Adipocyte (in vitro differentiated cells): ENCODE measurements at places on chromosomes 3 and 15.

DNA sequence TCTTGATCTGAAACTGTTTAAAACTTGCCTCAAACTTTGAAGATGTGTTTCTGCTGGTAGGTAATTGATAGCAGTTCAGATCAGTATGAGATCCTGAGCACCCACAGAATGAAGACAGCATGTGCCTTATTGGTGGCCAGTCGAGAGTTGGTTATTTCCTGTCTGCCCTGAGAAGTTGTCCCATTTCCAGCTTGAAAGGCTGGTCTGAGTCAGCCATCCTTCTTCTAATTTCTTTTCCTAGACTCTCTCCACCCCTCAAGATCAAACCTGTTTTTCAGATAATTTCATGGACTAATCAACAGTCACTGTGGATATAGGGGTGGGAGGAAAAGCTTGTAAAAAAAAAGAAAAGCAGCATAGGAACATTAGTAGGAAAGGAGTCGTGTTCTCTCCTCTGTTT lies 464.4 kb downstream of the FOXP1 start:
- peak; percentile 27 for DNase-seq

- no peak for DNase-seq
Observed at GRCh38 chr3:150303768-150304167, 104.3 kb upstream of the TSC22D2 start.

DNA sequence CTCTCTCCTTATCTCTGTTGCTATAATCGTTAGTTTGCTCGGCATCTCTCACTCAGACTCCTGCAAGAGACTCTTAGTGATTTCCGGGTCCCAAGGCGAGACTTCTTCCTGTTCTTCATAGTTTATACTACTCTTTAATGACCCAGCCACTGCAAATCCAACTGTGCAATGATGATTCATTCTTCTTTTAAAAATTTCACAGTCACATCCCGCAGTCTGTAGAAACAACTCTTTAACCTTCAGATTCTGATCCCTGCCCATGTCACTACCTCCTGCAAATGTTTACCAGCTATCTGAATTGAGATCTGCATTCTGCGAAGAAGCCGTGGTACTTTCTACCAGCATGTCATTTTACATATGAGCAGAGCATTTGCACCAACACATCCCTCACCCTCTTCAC lies 2.8 kb upstream of the VGLL3 start:
- peak; percentile 47 for DNase-seq

- no peak for DNase-seq
Observed at GRCh38 chr3:172716476-172716875, 5.6 kb upstream of the NCEH1 start.

DNA sequence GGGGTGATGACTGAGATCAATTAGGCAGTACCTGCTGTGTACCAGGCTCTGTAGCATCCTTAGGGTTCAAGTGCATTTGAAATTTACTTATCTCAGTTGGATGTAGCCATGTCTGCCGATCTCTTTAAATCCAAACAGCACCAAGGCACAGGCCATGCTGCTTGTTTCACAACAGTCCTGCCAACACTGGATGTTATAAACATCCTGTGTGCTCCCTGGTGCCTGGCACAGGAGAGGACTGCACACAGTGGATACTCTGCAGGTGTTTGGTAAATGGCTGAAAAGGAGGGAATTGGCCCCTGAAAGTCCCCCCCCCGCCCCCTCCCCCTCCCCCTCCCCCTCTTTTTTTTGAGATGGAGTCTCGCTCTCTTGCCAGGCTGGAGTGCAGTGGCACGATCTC lies 27.0 kb downstream of the CTSH start:
- DNase-seq, result no peak

- peak; percentile 66 for DNase-seq
Observed at GRCh38 chr15:87672309-87673288, 583.9 kb downstream of the NTRK3 start.

GRCh38 chr3:125187599-125187910 lies 25.0 kb downstream of the SLC12A8 start:
- no peak for DNase-seq

DNA sequence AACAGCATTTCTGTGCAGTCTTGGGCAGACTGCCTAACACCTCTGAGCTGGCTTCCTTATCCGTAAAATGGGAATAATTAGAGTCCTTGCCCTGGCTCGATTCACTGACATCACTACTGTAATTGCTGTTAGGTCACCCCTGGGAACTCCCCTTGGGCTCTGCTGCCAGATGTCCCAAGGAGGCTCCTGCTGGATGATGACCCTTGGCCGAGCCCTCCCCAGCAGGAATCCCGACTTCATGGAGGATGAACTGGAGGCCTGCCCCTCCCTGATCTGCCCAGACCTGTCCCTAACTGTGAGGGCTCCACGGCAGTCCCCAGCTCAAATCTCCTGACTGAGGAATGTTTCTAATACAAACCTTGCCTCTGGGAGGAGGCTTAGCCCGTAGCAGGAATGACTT lies 18.0 kb downstream of the ESYT3 start:
- DNase-seq, result no peak

DNA sequence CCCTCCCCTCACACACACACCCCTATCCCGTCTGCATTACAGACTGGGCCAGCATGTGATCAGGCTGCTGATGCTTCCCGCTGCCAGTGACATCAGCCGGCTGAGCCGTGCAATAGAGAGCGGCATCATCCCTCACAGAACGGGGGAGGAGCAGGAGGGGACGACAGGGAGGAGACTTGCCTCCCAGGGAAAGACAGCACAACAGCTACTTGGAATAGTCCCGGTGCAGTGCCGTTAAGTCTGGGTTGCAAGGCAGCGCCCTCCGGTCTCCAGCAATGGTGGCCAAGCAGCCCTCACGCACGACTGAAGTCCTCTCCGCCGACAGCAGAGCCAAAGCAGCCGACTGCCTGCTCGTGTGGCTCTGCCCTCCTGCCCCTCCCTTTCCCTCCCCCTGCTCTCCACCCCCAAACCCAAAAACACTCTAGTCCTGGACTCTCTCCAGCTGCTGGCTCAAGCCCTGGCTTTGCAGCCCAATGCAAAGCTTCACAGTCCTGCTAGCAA lies 31.5 kb upstream of the RPS17 start:
- peak; percentile 81 for DNase-seq

- no peak for DNase-seq
Observed at GRCh38 chr3:185645596-185646381, 59.7 kb downstream of the SENP2 start.

- peak; percentile 9 for DNase-seq
Observed at GRCh38 chr3:121970047-121970446, 52.0 kb downstream of the ILDR1 start.

DNA sequence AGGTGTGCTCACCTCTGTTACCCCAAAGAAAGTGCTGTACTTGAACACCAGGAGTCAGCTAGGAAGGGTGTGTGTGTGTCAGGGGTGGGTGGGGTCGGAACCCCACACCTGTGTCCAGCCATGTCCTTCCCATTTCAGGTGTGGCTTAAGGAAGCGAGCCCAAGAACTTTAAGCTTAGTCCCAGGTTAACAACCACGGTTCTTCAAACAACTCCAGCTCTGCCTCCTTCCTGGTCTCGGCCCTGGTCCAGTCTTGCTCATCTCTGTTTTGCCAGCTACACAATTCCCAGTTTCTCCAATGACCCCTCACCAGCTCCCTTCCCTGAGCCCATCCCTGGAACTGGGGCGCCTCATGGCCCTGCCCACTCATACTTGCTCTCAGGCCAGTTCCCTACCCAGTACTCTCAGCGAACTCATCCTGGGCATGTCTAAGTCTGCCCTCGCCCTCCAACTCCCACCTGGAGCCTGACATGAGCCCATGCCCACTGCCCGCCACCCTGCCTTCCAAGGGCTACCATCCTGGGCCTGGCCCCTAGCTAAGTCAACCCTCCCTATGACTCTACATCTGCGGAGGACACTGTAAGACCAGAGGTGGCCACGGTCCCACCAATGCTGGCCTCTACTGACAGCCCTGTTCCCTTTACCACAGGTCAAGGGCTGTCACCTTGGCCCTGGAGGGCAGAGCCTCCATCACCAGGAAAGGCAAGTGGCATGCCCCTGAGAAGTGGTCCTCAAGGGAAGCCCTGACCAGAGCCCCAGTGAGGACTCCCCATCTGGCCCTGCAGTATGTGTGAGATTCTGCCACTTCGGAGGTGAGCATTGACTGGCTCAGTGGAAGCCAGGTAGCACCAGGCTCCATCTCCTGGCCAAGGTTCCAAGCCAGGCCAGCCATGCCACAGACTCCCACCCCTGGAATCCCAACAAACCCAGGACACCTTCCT lies 9.2 kb downstream of the POC1A start:
- no peak for DNase-seq

- no peak for DNase-seq
Observed at GRCh38 chr3:194425399-194425798, 26.3 kb upstream of the GP5 start.

- no peak for DNase-seq
Observed at GRCh38 chr15:39573287-39573686, 7.6 kb upstream of the THBS1 start.

GRCh38 chr3:176590722-176591121 lies 606.6 kb downstream of the TBL1XR1 start:
- DNase-seq, result no peak

GRCh38 chr3:71067977-71068654 lies 515.4 kb downstream of the FOXP1 start:
- DNase-seq, result no peak

GRCh38 chr3:11820531-11821041 lies 26.1 kb downstream of the TAMM41 start:
- DNase-seq, result peak; percentile 40
